Activated gamma-delta T cell treated with anti-CD3 and anti-CD28 coated beads, Interleukin-2, amount 50 U/mL, for 16 hours (primary cell): ENCODE measurements at places on chromosomes 16 and 17.

DNA sequence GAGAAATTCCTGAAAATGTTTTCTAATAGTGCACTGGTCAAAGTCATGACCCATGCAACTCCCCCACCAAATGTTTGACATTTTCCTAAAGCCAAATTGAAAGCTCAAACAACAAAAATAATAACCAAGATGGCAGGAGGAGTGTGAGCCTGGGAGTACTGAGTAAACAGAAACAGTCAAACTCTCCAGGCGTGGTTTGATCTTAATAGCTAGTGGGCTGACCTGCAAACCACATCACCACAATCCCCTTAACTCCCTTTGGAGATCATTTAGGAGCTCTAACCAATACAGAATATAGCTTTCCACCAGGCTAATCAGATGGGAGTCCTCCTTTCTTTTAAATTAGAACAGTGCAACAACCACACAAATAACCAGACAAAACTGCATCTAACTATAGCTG is 19.2 kb upstream of the MEIOC start:
- no peak for DNase-seq

- no peak for DNase-seq
Observed at GRCh38 chr17:62627904-62628633, 599 bp downstream of the MRC2 start.

GRCh38 chr17:2094891-2095535 is 40.1 kb downstream of the HIC1 start:
- no peak for DNase-seq

DNA sequence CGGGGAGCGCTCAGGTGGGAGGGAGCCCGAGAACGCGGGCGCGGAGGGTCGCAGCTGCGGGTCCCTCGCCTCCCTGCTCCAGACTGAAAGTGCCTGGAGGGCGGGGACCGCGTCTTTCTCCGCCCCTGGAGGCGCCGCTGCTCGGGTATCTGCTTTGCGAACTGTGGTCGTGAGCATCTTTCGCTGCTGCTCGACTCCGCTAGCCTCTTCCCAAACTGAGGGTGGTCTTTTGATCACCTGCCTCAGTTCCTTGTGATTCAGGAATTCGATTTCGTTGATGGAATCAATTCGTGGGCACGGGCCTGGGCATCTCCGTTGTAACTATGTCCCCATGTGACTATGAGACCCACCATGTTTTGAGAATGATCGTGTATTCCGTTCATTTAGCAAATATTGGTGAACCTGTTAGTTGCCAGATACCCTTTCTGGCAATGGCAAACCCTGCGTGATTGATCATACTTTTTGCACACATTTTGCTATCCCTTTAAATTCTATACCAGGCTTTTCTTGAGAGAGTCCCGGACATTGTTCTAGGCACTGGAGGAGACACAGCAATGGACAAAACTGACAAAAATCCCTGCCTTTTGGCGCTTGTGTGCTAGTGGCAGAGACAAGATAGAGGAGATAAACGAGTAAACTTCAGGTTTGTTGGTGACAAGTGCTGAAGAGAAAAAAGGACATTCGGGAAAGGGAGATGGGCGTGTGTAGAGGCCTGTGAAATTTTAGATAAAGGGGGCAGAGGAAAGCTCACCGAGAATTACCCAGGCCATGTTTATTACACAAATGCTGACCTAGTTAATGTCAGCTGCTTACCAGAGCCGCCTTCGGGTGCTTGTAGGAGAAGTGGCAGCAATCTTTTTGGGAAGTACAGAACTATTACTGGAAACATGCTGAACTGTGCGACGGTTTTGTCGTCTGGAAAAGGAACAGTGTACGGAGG is 948 bp downstream of the UTP18 start:
- no peak for DNase-seq

DNA sequence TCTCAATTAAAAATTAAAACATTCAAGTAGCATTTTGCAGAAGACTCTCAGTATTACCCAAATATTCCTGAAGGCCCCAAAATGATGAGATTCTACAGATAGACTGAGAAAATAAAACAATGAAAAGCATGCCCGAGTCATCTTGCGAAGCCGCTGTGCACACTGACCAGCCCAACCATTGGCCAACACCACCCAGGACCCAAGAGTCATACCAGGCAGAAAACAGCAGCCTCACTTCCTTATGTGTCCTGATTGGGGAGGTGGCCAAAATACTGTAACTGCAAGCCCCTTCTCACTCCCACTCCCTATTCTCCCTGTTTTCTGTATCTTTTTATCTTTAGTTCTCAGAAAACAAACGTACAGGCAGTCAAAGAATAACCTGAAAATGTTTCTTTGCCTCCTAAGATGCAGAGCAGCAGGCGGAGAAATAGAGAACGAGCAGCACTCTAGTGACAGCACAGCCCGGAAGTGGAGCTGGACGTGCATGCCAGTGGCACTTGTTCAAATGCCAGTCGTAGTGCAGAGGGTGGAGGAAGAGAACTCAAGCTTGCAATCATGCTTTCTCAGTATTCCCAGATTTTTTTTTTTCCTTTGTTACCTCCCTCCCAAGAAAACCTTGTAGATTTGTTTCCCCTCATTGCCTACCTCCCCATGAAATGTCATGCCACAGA is 182.3 kb upstream of the SOX9 start:
- no peak for DNase-seq

GRCh38 chr16:2904100-2904921 is 7.4 kb upstream of the FLYWCH1 start:
- peak; percentile 49 for DNase-seq

DNA sequence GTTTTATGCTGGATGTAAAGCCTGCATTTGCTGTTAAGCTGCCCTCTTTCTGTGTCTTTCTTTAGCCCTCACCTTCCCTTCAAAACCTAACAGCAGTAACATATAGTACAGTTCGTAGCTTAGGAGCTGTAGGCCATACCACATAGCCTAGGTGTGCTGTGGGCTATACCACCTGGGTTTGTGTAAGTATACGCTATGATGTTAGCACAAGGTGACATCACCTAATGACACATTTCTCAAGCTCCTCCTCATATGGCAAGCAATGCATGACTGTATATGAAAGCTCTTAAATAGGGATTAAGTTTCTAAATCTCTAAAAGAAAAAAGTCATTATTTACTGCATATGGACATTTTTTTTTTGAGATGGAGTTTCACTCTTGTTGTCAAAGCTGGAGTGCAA is 57.8 kb upstream of the TMEM97 start:
- DNase-seq, result no peak

- DNase-seq, result no peak
Observed at GRCh38 chr17:44223541-44224071, 4.1 kb upstream of the UBTF start.

DNA sequence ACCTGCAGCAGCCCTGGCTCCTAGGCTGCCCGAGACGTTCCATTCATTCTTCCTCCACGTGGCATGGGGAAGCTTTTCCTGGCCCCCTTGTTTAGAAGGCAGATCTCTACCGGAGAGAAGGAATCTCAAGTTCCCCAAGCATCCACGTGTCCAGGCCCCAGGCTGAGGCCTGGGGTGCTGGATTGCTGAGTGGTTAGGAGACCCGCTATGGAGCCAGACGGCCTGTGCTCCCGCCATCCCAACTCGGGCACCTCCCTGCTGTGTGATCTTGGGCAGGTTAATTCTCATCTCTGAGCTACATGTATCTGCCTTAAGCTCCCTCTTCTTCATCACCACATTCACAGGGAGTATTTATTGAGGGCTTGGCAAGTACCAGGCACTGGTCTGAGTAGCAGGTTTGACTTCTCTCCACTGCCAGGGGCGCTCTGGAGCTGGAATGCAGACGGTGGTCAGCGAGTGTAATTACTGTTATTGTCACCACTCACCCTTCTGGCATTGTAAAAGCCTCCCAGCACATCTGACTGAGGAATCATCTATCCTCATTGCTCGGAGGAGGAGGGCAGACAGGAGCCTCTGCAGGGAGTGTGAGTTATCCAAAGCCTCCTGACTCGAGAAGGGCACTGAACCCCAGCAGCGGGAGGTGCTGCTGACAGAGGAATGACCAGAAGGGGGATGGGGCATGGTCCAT is 1.1 kb upstream of the ADGRG1 start:
- DNase-seq, result no peak

- no peak for DNase-seq
Observed at GRCh38 chr17:63519972-63520882, 2.9 kb upstream of the KCNH6 start.

GRCh38 chr17:55157165-55157564 is 107.6 kb upstream of the HLF start:
- no peak for DNase-seq

DNA sequence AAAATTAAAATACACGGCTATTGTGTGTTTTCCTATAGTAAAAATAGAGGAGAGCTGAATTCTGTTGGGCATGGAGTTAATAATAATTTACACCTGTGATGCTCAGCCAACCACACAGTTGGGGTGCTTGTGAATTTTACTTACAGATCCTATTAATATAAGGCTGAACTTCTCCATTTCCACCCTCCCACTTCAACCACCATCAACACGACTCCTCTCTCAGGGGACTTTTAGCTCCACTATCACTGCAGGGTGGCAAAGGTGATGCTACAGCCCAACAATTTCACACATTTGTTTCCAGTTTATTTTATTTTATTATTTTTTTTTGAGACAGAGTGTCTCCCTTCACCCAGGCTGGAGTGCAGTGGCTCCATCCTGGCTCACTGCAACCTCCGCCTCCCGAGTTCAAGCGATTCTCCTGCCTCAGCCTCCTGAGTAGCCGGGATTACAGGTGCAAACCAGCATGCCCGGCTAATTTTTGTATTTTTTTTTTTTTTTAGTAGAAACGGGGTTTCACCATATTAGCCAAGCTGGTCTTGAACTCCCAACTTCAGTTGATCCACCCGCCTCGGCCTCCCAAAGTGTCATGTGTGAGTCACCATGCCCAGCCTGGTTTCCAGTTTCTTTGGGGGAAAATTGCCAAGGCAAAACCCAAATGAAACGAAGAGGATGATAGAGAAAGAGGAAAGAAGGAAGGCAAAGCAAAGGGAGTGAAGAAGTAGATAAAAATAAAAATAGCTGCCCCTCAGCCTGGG is 57.9 kb downstream of the GNA13 start:
- no peak for DNase-seq
